HEK293T (cell line): ENCODE measurements at places on chromosomes 2 and 18.

GRCh38 chr2:227456772-227457171 lies 15.2 kb upstream of the AGFG1 start:
- DNase-seq = no peak

DNA sequence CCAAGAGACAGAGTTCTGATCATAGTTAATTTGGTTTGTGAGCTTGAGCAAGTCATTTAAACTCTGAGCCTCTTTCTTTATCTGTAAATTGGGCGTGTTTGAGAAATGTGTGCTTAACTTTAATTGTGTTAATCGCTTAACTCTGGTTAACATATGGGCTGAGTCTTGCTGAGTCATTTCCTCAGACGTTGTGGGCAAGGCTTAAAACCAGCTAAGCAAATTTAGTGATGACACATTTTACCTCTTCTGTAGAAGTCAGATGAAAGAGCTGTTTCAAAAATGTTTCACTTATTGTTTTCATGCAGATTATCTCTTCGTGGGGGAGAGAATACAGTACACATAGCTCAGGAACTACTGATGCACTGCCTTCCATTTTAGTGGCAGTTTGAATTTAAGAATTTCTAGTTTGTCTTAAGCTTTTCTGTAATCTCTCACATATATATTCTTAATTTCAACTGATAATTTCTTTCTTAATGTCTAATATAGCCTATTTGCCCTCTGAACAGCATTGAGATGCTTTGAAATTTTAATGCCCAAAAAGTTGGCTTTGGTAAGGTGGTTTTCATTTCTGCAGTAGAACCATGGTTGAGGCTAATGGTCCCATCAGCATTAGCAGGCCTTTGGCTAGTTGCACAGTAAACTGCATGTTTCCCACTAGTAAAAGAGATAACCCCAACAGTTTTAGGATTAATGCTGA lies 34.9 kb downstream of the RAB10 start:
- DNase-seq = no peak

- DNase-seq = no peak
Observed at GRCh38 chr2:167404627-167405284, 516.5 kb downstream of the XIRP2 start.

DNA sequence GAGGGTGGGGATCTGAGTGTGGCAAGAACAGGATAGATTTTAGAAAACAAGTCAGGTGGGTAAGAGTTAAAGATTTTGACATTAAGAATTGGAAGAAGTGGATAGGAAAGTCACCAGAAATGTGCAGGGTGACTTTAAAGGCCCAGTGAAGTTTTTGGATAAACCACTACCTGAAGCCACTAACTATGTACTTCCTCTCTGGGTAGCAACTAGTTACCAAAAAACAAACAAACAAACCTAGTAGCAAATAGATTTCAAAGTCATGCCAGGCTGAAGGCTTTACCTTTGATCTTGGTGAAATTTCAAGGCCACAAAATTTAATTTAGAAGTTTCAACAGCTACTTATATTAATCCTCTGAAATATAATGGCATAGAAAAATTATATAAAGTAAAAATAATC lies 42.5 kb downstream of the PSMA8 start:
- no peak for DNase-seq

GRCh38 chr2:189783451-189783926 lies 650 bp downstream of the ORMDL1 start:
- DNase-seq = peak; percentile 21

- no peak for DNase-seq
Observed at GRCh38 chr2:41728788-41729338, 319.0 kb upstream of the PKDCC start.

DNA sequence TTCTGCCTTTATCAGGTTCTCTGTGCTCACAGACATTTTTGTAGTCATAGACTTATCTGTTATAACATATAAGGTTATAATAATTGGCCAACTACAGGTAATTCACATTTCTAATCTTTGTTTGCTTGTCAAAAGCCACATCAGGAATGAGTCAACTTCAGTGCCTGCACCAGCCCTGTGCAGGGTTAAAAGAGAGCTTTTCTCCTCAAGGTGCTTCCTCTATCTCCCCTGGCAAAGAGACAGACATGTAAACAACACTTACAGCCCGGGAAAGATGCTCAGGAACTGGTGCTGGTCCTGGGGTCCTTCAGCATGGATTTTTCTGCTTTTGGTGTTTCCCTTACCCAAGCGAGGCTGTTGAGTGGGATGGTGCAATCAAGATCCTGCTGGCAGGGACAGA lies 7.7 kb upstream of the EHD3 start:
- no peak for DNase-seq

DNA sequence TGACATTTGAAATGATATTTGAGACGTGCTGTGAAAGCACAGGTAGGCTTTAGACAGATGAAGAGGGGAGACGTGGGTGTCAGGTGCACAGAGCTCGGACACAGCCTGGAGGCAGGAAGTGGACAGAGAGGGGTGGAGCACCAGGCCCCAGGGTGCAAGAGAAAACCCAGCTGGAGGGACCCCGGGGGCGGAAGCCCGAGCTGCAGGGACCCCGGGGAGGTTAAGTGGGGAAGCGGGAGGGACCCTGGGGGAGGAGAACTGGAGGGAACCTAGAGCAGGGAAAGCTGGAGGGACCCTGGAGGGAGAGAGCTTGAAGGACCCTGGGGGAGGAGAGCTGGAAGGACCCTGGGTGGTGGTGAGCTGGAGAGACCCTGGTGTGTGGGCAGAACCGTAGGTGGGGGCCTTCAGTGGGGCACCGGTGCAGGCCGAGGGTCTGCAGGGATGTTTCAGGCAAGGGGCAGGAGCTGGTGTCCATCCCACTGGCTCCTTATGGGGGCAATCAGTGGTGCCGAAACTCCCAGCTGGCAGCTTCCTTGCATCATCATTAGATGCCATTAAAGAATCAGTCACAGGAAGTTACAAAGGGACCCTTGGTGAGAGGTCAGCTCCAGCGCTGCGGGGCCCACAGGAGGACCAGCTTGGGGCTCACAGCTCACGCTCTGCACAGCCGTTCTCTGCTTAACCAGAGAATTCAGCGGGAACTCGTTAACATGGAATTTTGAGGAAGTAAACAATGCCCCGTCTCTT lies 246.6 kb downstream of the EIPR1 start:
- DNase-seq = no peak

DNA sequence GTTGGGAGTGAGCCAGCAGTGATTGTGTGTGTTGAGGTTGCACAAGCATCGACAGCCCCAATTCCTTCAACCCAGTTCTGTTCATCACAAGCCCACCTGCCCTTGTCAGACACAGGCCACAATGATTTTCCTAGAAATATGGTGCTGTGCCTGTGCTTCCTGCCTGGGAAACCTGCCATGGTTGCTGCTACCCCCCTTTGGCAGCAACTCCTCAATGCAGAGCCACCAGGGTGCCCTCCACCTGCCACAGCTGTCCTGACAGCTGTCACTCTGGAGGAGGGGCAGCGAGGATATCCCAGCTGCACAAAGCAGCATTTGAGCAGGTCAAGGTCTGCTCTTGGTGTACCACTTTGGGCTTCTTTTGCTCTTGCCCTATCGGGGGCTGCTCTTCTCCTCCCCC lies 27.1 kb downstream of the SMIM21 start:
- no peak for DNase-seq

DNA sequence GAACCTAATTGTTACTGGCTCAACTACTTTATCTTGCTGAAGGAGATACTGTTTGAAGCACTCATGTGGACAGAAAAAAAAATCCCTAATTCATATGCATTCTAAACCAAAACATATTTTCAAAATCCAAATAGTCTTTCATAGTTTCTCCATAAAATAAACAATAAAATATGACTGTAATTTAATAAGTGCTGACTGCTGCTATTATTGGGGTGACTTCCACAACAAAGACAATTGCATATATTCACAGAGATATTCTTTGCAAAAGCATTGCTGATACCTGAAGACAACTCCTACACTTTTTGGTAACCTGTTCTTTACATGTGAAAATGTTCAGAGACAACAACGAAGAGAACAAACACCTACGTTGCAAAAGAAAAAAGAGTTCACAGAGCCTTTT lies 73.1 kb upstream of the RPE start:
- no peak for DNase-seq

DNA sequence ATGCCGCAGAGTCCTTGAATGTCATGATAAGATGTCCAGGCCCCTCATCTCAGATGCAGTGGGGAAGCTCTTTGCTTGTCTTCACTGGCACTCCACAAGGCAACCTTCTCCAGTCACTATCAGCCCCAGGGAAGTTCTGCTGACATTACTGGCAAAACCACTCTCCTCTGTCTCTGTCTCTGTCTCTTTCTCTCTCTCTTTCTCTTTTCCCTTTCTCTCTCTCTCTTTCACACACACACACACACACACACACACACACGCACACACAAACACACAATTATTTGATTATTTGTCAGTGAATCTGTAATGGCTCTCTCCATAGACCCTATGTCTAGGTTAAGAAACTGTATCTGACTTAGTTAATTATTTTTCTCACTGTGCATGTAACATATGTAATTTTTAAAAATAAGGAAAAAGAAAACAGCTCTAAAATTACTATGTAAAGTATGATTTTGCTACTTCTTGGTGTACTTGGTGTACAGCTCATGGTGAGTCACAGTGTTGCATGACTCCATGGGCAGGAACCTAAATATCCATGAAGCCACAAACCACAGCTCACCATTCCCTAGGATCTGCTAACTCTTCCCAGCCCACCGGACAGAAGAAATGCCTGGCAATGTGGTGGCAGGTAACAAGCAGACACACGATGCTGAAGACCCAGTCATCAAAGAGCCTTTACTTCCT lies 594.9 kb upstream of the ID2 start:
- no peak for DNase-seq

DNA sequence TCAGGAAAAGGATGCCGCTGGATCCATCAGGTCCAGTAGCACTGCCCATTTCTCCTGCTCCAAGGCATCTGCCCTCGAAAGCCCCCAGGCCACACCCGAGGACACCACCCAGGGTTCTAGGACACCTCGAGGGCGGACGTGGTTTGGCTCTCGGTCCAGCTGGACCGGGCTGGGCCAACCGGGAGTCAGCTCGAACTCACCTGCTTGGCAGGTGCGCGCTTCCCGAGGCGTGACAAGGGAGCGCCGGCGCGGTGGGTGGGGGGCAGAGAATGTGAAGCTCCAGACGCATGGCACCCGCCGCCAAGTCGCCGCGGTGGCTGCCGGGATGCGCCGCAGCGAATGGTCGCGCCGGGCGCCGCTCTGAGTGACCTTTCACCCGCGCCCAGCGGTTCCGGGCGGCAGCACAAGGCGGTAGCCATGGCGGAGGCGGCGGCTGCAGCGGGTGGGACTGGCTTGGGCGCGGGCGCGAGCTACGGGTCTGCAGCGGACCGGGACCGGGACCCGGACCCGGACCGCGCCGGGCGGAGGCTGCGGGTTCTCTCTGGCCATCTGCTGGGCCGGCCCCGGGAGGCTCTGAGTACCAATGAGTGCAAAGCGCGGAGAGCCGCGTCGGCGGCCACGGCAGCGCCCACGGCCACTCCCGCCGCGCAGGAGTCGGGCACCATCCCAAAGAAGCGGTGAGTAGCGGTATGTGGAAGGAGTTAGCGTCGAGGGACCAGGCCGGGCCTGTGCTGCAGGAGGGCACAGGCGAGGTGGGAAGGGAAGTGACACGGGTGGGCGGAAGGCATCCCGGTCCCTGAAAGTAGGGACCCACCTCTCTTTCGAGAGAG lies at the start of gene AGPS:
Gene AGPS (plus strand): TSS at position 401 of the 830 bp plus-strand sequence. CDS start 17 bp downstream, at position 418.
- peak; percentile 77 for DNase-seq

- DNase-seq = no peak
Observed at GRCh38 chr2:228801451-228801850, 469.6 kb downstream of the PID1 start.

- no peak for DNase-seq
Observed at GRCh38 chr2:208034503-208035140, 9.3 kb upstream of the PLEKHM3 start.

DNA sequence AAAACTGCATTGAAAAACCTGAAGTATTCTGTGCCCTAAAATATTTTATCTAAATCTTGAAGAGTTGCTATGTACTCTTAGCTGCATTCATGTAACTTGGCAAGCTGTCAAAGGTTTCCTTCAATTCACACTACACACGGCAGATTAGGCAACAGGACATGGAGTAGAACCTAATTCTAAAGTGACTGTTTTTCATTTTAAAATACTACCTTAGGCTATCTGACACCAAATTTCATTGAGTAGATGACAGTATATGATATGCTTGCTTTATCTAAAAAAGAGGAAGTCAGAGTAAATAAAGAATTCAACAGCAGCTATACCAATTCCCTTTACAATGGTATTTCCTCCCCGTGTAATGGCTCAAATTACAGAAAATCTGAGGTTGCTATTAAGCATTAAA lies 45.4 kb downstream of the EXOC6B start:
- no peak for DNase-seq
